ENCODE measurements at places on chromosomes 5 and 9. TPM values are rescaled to one million over a fixed set of nuclear protein-coding genes. Genes with fewer than 3 reads are reported as not detected.

The EIF4E1B gene
- not detected for total RNA-seq

The GZMA gene
- total RNA-seq = not detected

The RORB gene
- not detected for total RNA-seq

The PBX3 gene
- 10.1 TPM for total RNA-seq

The KIF3A gene
- 3.6 TPM for total RNA-seq

The IL3 gene
- not detected for total RNA-seq

The FCN2 gene
- total RNA-seq = not detected

The CDKN2B gene
- total RNA-seq = 25.1 TPM

The AP3S1 gene
- 36.7 TPM for total RNA-seq

The CDH18 gene
- total RNA-seq = not detected

- H3K27ac ChIP-seq = no peak overlapping the region
- no peaks in the 10 kb centered on the region for H3K36me3 ChIP-seq
- H3K4me1 ChIP-seq = no peaks in the 10 kb centered on the region
- peak overlapping the region; percentile 55 for H3K4me3 ChIP-seq
Observed at GRCh38 chr9:21031808-21032183, 356 bp upstream of the HACD4 start.

DNA sequence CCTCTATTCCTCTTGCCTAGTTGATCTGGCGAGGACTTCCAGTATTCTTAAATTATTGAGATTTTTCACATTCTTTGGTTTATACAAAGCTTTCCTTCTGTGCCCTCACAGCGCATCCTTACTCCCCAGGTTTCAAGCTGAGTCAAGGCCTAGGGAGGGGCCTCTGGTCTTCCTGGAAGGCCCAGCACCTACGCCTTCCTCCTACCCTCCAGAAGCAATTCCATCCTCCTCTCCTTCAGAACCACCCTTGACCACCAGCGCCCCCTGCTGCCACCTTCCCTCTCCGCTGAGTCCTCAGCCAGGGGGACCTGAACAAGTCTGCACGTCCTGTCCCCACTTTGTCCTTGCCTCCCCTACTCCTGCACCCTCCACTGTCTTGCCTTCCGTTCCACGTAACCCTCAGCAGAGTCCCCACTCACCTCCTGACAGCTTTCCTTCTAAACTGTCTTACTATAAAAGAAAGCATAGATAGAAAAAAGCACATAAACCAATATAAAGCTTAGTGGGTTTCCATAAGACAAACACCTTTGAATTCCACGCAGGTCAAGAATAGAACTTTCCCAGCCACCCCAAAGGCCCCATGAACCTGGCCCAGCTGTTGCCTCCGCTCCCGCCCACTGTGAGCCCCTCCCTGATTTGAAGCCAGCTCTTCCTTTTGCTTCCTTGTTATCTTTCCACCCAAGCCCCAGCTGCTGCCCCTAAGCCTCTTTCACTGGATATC is 63.0 kb upstream of the CTSL start:
- no peak for DNase-seq
- H3K27me3 ChIP-seq = no peaks in the 10 kb centered on the region
- H3K4me1 ChIP-seq = no peaks in the 10 kb centered on the region
- no peaks in the 10 kb centered on the region for H3K36me3 ChIP-seq
- H3K27ac ChIP-seq = no peak overlapping the region

- H3K27ac ChIP-seq = peak overlapping the region; percentile 89
- no peaks in the 10 kb centered on the region for H3K27me3 ChIP-seq
- DNase-seq = peak; percentile 26
- peak overlapping the region; percentile 51 for H3K4me3 ChIP-seq
Observed at GRCh38 chr5:7394889-7395431, 978 bp upstream of the ADCY2 start.

DNA sequence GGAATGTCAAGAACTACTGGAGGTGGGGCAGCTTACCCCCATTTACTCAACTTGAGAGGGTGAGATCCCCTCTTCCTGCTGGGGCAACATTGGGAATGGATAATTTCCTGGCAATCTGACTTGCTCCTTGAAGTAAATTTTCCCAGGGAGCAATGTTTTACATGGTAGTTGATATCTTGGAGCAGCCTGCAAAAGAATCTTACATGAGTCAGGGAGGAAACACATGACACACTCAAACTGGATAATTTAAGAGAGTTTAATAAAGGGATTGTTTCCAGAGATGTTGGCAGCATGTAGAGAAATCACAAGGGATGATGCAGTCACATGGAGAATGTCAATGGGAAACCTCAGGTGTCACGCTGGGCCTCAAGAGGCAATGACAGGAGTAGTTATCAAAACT is 212.5 kb downstream of the GAS1 start:
- no peak for DNase-seq
- H3K27ac ChIP-seq = no peak overlapping the region
- H3K36me3 ChIP-seq = no peaks in the 10 kb centered on the region
- H3K4me3 ChIP-seq = no peak overlapping the region
- no peaks in the 10 kb centered on the region for H3K27me3 ChIP-seq

GRCh38 chr5:127337876-127338275 is 47.3 kb downstream of the MEGF10 start:
- H3K27ac ChIP-seq = no peak overlapping the region
- H3K4me1 ChIP-seq = no peaks in the 10 kb centered on the region
- H3K27me3 ChIP-seq = no peaks in the 10 kb centered on the region
- H3K36me3 ChIP-seq = no peaks in the 10 kb centered on the region
- DNase-seq = no peak

GRCh38 chr9:38435521-38435920 is 11.3 kb upstream of the IGFBPL1 start:
- H3K27ac ChIP-seq = no peak overlapping the region
- no peaks in the 10 kb centered on the region for H3K4me1 ChIP-seq
- H3K27me3 ChIP-seq = no peaks in the 10 kb centered on the region
- H3K4me3 ChIP-seq = no peak overlapping the region
- no peak for DNase-seq

DNA sequence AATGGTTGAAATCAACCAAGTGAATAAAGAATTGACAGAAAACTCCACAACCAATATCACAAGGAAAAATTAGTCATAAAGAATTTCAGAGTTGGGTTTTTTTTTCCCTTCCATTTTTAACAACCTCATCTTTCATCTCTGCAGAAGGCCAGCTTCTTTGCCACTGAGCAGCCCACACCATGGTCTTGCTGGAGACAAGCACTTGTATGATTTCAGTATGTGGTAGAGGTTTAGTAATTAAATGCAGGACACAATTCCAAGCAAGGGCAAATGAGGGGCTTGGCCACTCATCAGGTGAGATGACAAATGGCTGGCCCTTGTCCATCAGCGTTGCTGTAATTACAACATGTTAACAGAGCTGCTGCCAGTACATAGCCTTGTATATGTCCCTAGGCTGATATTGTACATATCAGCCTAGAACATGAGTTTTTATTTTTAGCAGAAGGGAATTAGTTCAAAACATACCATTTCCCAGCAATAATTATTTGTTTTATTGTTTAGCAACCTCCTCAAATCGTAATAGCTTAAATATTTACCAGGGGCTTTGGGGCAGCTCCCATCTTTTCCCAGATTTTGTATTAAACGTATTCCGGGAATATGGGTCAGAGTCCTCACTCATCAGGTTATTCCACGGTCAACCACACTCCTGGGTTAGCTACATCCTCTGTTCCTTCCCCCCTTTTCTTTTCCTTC is 5.0 kb upstream of the C9 start:
- H3K27me3 ChIP-seq = no peaks in the 10 kb centered on the region
- H3K4me3 ChIP-seq = no peak overlapping the region
- DNase-seq = no peak
- H3K4me1 ChIP-seq = no peaks in the 10 kb centered on the region
- no peak overlapping the region for H3K27ac ChIP-seq

- H3K4me3 ChIP-seq = no peak overlapping the region
- no peak overlapping the region for H3K27ac ChIP-seq
- no peak for DNase-seq
- H3K4me1 ChIP-seq = no peaks in the 10 kb centered on the region
Observed at GRCh38 chr9:38681747-38682227, 38.1 kb downstream of the FAM240B start.

DNA sequence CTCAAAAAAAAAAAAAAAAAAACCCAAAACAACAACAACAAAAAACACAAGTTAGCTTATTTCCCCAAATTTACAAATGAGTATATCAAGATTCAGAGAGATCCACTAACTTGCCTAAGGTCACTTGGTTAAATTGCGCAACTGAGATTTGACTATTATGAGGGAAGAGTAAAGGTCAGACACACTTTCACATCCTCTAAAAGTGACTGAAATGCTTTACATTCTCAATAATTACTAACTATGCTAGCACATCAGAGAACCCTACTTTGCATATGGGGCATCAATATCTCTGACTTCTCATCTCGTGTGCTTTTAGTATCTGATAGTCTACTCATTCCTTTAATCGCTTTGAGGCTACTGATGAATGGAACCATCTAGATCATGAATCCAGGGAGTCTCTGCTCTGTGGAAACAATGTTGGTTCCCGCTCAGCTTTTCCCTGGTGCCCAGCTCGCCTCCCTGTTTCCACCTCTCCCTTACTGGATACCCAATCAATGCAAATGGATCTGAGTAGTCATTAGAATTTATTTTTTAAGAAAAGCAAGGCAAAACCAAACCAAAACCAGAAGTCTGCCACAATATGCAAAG is 182.1 kb upstream of the TRIM32 start:
- no peaks in the 10 kb centered on the region for H3K27me3 ChIP-seq
- no peaks in the 10 kb centered on the region for H3K36me3 ChIP-seq
- no peaks in the 10 kb centered on the region for H3K4me1 ChIP-seq
- H3K4me3 ChIP-seq = no peak overlapping the region
- DNase-seq = no peak

- H3K27me3 ChIP-seq = no peaks in the 10 kb centered on the region
- no peaks in the 10 kb centered on the region for H3K36me3 ChIP-seq
- H3K4me3 ChIP-seq = no peak overlapping the region
- H3K27ac ChIP-seq = no peak overlapping the region
- DNase-seq = no peak
- no peaks in the 10 kb centered on the region for H3K4me1 ChIP-seq
Observed at GRCh38 chr5:113379936-113380806, 54.6 kb downstream of the TSSK1B start.

GRCh38 chr9:16139774-16140173 is 586.9 kb downstream of the CCDC171 start:
- no peak overlapping the region for H3K4me3 ChIP-seq
- no peaks in the 10 kb centered on the region for H3K27me3 ChIP-seq
- no peaks in the 10 kb centered on the region for H3K36me3 ChIP-seq
- H3K27ac ChIP-seq = peak overlapping the region; percentile 21
- no peaks in the 10 kb centered on the region for H3K4me1 ChIP-seq

GRCh38 chr9:137302118-137302448 is at the start of gene NRARP:
Gene NRARP (minus strand): TSS chr9:137302271. CDS start chr9:137301928, 343 bp downstream.
- H3K4me3 ChIP-seq = peak within 1 kb of the TSS; percentile 44
- no peaks in the 10 kb centered on the region for H3K36me3 ChIP-seq
- H3K27me3 ChIP-seq = peaks cover 45% of the 10 kb centered on the region
- peaks cover 28% of the 10 kb centered on the region for H3K4me1 ChIP-seq

DNA sequence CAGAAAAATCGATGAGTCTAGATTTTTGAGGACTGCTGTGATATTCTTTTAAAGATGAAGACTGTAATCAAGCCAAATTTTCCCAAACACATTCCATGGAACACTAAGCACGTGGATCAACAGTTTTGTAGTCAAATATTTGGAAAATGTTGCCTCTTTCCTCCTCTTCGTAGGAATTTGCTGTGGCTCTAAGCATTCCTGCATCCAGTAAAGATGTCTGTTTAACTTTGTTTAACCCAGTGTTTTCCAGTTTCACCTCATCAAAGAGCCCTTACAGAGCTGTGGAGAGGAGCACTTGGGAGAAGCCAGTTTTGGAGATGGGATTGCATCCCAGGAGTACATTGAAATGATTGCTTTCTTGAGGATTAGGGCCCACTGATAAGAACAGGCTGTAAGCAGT is 58.9 kb downstream of the INSYN2B start:
- H3K4me1 ChIP-seq = no peaks in the 10 kb centered on the region
- no peak overlapping the region for H3K27ac ChIP-seq
- no peaks in the 10 kb centered on the region for H3K27me3 ChIP-seq

DNA sequence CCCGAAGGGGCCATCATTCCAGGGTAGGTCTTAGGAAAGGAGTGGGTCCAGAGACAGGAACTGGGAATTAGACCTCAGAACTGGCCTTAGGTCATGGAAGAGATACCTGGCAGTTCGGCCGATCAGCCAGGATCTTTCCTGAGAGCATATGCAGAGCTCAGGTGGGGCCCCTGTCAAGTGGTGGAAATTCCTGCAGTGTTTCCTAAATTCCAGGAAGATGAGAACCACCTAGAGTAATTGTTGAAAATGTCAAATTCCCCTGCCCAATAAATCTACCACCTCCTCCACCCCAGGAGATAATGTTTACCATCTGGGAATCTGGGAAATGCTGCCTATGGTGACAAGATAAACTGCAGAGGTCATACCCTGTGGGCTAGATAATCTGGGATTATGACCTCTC is 14.6 kb downstream of the TMEM171 start:
- H3K36me3 ChIP-seq = no peaks in the 10 kb centered on the region
- no peaks in the 10 kb centered on the region for H3K4me1 ChIP-seq
- no peak overlapping the region for H3K27ac ChIP-seq
- H3K4me3 ChIP-seq = no peak overlapping the region
- H3K27me3 ChIP-seq = no peaks in the 10 kb centered on the region

DNA sequence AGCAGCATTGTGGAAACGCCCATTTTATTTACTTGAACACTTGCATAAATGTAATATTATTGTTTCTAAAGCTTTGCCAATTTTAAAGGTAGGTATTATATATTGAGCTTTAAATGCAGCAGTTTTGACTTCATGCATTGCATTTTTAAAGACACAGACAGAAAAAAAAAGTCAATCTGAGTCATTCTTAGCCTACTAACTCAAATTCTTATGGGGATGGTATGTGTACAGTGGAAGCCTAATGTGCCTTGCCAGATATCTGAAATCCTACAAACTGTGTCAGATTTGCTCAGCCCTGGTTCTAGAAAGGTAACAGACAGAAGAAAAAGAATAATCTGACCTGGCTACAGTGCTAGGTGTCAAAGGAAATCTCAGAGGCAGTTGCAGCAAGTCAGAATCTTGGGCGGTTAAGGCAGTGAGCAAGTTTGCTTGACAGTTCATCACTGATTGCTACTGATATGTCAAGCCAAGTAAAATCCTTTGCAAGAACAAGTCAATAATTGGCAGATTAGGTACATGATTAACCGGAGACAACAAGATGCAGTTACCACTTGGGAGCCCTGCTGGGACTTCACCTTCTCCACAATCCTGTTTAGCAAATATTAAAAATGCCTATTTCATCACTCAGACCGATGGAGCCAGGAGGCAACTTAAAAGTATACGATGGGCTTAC is 224.8 kb upstream of the WWC1 start:
- no peak overlapping the region for H3K27ac ChIP-seq
- DNase-seq = no peak
- no peaks in the 10 kb centered on the region for H3K27me3 ChIP-seq
- no peaks in the 10 kb centered on the region for H3K36me3 ChIP-seq

DNA sequence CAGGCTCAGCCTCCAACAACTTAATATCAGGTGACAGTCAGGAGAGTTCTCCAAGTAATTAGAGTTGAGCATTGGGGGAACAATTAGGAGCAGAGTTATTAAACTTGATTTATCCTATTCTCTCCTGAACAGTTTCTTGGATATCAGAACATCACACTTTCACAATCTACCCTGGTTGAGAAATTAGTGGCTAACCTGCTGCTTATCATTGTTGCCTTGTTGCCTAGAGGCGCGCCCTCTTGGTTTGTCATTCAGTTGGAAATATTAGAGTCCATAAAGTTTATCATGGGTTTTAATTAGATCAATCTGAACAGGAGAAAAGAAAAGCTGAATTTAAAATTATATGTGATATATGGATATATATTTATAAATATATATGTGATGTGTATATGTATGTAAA is 291.1 kb downstream of the CCDC171 start:
- no peaks in the 10 kb centered on the region for H3K36me3 ChIP-seq
- H3K4me1 ChIP-seq = no peaks in the 10 kb centered on the region
- H3K4me3 ChIP-seq = no peak overlapping the region
- no peaks in the 10 kb centered on the region for H3K27me3 ChIP-seq
- H3K27ac ChIP-seq = no peak overlapping the region
- no peak for DNase-seq

All from gastrocnemius medialis (tissue), 4 donors.